ENCODE measurements at places on chromosomes 2 and 18.

- peak; percentile 13 for ATAC-seq
These were observed 1430.5 kb upstream of the CELF4 start for GRCh38 chr18:38996056-38996455.

- no peak for ATAC-seq
These were observed 460.8 kb downstream of the RNF144A start for GRCh38 chr2:7377916-7378569.

DNA sequence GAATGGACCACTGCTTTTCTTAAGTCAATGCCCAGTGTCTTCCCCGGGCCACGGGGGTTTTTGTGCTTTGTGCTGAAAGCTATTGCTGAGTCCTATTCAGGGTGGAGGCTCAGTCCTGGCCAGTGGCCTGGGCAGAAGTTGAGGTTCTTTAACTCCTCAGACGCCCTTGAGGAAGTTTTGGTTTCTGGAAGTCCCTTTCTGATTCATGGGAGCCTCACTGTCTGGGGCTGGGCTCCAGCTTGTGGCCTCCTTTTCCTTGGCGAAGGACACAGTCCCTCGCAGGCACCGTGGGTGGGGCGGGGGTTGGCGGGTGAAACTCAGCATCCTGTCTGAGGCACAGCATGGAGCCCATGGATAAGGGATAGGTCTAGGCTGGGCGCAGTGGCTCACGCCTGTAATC, 465.2 kb upstream of the HS6ST1 start:
- no peak for ATAC-seq

DNA sequence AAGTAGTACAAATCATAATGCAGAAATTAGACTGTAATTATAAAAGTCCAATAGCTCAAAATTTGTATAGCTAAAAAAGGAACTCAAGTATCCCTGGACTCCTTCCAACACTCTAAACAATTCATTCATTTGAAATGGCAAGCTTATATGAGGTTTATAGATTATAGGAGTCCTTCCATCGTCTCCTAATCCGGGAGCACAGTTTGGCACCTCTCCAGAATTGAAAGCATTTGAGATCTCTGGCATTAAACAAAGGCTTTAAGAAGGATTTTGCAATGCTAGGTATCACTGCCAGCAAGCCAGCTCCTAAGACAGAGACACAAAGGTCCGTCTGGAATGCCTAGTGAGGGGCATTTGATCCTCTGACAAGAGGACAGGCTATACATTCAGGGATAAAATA, 90.9 kb downstream of the ACVR1 start:
- no peak for ATAC-seq

DNA sequence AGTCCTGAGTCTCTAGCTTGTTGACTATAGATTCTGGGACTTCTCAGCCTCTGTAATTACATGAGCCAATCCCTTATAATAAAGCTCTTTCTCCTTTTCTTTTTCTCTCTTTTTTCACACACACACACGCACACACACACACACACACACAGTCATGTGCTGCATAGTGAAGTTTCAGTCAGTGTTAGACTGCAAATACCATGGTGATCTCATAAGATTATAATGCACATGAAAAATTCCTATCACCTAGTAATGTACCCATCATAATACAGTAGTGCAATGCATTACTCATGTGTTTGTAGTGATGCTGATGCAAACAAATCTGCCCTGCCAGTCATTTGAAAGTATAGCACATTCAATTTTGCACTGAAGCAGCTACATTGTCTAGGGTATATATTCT, 558.2 kb downstream of the SUCLG1 start:
- ATAC-seq: no peak

DNA sequence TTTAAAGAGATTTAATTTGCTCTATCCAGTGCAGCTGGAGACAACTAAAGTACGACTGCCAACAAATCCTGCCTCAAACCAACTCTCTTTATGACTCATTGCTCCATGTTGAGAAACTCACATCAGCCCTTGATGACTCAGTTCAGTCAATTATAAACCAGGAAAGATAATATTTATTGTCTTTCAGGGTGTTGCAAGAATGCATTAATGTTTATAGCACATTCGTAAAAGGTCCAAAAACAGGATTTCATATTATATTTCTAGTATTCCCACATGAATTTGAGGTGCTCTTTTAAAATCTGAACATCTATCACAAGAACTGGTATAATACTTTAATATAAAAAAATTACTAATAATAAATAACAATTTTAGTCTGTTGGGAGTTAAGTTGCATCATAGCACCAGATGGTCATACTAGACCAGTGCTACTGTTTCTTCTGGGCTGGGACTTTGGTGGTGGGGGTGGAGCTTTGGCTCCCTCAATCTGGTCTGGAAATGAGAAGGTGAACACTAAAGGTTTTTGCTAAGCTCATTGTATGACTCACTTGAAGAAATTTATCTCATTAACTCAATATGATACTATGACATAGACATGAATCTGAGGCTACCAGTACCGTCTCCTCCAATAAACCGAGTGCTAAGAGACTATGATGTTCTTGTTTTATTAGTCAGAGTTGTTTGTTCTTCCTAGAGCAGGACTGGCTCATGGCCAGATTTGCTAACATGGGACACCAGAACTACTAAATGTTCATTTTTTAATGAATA, 26.6 kb upstream of the MAP3K20 start:
- ATAC-seq: no peak

GRCh38 chr2:9139491-9140443, 66.8 kb upstream of the ASAP2 start:
- ATAC-seq: peak; percentile 13

DNA sequence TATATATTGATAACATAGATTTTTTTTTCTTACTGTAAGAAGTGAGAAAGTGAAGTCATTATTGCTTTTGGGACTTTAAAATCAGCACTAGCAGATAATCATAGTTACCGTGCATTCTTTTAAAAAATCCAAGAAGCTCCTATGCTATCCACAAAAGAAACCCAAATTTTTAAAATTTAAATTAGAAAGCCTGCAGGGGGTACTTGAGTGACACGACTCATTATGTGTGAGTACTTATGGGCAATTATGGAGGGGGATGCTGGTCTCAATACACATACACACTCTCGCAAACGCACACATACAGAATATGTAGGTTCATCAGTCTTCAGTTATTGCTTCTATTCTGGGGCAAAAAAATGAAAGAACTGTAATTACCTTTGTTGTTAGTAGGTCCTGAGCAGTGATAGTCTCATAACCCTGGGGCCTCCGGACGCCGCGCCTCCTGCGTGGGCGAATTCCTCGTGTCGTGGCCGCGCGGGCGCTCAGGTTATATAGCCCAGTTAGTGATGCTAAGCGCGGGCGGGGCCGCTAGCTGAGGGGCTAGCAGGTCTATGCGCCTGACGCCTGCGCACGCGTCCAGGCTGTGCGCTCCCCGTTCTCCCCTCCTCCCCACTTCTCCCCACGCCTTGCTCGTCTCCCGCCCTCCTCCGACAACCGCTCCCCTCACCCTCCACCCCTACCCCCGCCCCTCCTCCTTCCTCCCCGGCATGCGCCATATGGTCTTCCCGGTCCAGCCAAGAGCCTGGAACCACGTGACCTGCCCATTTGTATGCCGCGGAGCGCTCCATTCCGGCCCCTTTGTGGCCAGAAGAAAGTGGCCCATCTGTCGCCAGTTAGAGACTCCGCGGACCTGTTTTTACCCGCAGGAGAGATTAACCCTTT, at the start of gene NEUROD1:
Gene NEUROD1, minus strand, starts transcription at position 463 of the 882 bp plus-strand sequence. CDS start 1,657 bp downstream, outside the sequence.
- ATAC-seq: no peak

DNA sequence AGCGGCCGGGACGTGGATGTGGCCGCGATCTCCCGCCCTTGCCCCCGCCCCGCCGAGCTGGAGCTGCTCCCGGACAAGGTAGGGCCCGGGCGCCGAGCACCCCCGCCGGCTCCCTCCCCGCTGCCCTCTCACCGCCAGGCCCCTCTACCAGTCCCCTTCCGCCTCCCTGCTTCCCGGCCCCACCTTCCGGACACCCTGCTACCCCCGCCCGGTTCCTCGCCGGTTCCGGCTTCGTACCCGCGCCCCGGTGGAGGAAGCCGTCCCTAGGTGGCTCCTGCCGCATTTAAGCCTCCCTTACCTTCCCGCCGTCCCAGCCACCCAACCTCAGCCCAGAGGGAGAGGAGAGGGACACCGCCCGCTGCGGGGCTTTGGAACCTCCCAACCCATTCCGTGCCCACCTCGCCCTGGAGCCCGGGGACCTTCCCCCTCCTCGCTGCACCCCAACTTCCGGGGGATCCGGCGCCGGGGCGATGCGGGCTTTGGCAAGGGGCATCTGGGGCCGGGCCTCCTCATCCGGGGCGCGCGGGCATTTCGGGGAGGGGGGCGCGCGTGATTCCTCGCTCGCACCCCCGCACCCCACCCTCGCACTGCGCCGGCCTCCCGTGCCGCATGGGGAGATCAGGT, 475 bp downstream of the B3GNT2 start:
- peak; percentile 69 for ATAC-seq

GRCh38 chr2:179925713-179926112, 64.3 kb upstream of the ZNF385B start:
- ATAC-seq: no peak

GRCh38 chr18:22219568-22220355, 50.4 kb downstream of the GATA6 start:
- ATAC-seq: no peak

DNA sequence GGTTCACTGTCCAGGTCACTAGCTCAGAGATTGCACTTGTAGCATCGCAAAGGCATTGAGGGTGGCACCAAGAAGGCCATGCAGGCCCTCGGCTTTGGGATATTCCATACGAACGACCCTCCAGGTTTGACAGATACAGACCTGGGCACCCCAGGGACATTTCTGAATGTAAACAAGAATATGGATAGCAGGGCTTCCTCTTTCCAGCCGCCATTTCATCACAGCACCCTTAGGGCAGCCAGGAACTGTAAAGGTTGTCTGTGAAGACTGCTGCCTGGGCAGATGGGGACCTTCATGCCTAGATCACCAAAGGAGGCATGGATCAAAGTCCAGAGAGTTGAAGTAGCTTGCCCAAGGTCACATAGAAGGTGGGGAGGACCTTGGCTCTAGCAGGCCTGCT, 70.5 kb downstream of the ACTR2 start:
- ATAC-seq: no peak

- no peak for ATAC-seq
These were observed 16.7 kb upstream of the GLS start for GRCh38 chr2:190863946-190864345.

DNA sequence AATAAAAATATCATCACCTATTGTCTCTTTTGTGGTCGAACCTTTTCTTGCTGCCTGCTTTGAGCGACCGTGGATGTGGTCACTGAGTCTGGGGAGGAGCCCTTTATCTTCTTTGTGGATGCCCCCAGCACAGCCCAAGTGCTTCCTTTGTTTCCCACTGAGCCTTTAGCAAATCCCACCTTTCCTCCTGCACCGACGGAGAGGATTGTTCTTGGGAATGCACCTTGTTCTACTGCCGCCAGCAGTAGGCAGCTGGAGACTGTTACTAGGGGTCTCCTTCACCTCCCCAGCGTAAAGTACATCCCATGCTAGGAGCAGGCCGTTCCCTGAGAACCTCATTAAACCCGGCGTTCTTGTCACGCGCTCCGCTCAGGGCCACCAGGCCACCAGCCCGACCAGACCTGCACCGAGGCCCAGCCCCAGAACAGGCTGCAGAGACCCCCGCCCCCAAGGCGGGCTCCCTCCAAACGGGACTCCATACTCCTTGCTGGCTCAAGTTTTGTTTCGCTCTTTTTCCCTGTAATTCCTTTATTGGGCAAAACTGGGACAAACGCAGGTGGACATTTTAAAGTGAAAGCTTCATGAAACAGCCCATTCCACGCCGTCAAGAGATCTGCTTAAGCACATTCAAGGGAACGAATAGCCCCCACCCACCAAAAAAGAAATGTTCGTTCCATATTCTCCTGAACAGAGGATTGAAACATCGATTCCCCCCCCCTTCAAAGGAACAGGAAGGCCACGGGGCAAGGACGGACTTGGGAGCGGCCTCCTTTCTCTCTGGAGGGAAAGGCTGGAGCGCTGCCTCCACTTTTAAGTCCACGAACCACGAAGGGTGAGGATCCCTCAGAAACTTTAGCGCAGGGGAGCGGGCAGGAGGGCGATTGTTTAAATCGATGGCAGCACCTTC, 1.1 kb upstream of the MAT2A start:
- no peak for ATAC-seq

- ATAC-seq: no peak
These were observed 118.4 kb downstream of the ALK start for GRCh38 chr2:29802986-29803385.

- ATAC-seq: no peak
These were observed 178.7 kb downstream of the CLIP4 start for GRCh38 chr2:29293830-29294438.

- no peak for ATAC-seq
These were observed 286.5 kb downstream of the CPS1 start for GRCh38 chr2:210842896-210843295.

DNA sequence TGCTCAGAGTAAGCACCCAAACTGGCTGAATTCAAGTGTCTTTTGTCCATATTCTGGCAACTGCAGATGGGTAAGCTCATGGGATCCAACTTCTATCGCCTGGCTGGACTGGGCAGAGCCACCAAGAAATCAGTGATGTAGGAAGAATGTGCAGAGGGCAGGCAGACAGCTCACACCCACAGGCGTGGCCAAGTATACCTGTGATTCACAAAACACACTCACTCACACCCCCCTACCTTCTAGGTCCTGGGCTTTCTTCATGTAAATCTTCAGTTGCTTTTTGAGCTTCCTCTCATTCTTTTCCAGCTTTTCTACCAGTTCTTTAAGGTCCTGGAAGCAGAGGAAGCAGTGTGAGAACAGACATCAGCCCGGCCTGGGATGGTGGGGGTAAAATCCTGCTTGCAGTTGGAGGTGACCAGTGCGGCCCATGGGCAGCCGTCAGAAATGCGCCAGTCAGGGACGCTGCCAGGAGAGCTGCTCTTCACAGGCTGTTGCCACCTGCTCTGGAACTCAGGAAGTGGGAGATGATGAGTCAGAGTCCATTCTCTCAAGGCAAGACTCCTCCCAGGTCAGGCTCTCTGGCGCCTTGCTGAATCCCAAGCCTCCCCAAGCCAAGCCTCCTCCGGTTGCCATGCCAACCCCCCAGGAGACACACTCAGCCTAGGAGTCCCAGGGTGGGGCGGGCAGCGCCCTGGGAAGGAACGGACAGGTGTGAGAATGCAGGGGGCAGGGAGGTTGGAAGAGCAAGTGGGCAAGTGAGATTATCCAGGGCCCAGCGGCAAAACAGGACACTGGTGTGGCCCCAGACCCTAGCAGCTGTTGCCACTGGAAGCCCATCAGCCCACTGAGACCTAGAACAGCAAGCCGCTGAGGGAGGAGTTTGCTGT, 36.2 kb upstream of the ACAA2 start:
- ATAC-seq: no peak

DNA sequence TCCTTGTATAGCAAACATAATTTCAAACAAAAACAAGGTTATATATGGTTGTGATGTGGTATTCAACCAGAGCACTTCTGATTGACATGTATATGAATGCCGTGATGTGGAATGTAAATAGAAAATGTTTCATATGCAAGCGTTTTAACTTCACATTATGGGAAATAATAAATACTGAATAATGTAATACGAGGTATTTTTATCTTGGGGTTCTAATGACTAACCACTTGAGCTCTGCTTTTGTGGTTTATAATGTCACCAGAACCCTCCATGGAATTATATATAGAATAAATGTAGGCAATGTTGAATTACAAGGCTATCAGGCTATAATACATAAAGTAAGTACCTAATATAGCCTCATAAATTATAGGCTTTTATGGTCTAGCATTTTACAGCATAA, 72.4 kb downstream of the ZNF521 start:
- ATAC-seq: no peak
